ENCODE measurements at places on chromosomes 6 and 20. TPM values are rescaled to one million over a fixed set of nuclear protein-coding genes. Genes with fewer than 3 reads are reported as not detected.

- no peak overlapping the region for H3K27ac ChIP-seq
- no peak overlapping the region for H3K4me3 ChIP-seq
- no peaks in the 10 kb centered on the region for H3K36me3 ChIP-seq
- peaks cover 4% of the 10 kb centered on the region for H3K4me1 ChIP-seq
Observed at GRCh38 chr6:81820980-81821379, 68.5 kb upstream of the TENT5A start.

Gene RWDD2A
- 3.9 TPM for total RNA-seq

Gene MEP1A
- not detected for total RNA-seq

Gene CD109
- total RNA-seq = 5.0 TPM

GRCh38 chr6:48183178-48183577 lies 72.2 kb upstream of the PTCHD4 start:
- no peak overlapping the region for H3K27ac ChIP-seq
- no peaks in the 10 kb centered on the region for H3K27me3 ChIP-seq
- no peak overlapping the region for H3K4me3 ChIP-seq
- no peak for DNase-seq

DNA sequence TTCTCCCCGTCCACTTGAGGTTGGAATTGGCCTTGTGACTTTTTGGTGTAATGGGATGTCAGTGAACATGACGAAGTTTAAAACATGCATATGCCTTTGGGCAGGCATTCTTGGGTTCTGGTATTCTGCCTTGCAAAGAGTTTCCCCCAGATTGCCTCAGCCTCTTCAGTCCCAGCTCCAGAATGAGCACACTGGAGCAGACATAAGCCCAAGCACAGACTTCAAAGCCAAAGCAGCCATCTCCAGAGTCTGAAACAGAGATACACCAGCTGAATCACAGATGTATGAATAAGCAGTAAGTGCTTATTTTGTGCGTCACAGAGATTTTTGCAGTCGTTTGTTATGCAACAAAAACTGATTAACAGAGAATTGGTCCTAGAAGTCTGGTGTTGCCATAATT lies 546.0 kb downstream of the FRK start:
- H3K36me3 ChIP-seq = no peaks in the 10 kb centered on the region
- DNase-seq = peak; percentile 57
- no peak overlapping the region for H3K27ac ChIP-seq
- no peaks in the 10 kb centered on the region for H3K27me3 ChIP-seq
- no peaks in the 10 kb centered on the region for H3K4me1 ChIP-seq

DNA sequence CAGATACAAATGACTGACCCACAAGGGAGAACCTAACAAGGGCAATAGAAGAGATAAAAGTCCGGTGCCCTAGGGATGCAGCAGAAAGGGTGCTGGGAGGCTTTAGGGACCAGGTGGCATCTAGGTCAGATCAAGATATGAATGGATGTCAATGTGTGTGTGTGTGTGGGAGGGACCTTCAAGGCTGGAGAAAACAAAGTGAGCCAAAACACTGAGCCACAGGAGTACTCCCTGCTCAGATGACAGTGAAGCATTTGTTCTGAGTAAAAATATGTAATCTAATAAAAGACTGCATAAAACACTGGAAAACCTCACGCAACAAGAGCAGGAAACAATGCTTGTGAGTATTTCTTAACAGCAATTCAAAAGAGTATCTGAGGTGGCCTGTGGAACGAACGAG lies 28.2 kb downstream of the ZNF337 start:
- H3K36me3 ChIP-seq = peaks cover 5% of the 10 kb centered on the region
- no peaks in the 10 kb centered on the region for H3K27me3 ChIP-seq
- H3K27ac ChIP-seq = no peak overlapping the region
- H3K4me1 ChIP-seq = peaks cover 2% of the 10 kb centered on the region
- no peak for DNase-seq

DNA sequence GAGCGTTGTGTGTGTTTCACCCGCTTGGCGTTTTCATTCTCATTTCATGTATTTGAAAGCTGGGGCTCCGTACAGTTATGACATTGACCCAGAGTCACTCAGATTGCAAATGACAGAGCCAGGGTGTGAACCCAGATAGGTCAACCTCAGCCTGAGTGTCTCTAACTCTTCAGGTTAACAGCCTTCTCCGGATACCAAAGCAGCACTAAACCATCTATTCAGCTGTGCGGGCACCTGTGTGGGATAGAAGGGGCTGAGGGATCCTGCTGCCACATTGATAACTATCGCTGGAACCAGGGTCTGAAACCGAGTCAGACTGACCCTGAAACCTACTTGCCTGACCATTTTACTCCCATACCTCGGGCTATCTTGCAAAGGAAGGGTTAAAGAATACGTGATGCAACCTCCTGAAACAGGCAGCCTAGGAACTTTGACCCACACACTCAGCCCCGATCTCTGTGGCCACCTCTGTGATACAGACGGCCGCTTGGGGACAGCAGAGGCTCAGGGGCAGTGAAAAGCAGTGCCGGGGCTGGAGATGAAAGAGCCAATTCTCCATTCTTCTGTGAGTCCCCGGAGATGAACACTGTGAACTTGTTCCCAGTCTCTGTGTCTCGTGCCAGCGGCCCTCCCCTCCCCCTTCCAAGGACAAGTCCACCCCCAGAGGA lies 233.5 kb upstream of the QKI start:
- DNase-seq = no peak
- no peaks in the 10 kb centered on the region for H3K4me1 ChIP-seq
- H3K36me3 ChIP-seq = no peaks in the 10 kb centered on the region
- H3K4me3 ChIP-seq = no peak overlapping the region
- no peak overlapping the region for H3K27ac ChIP-seq

- no peaks in the 10 kb centered on the region for H3K36me3 ChIP-seq
- peak overlapping the region; percentile 87 for H3K27ac ChIP-seq
- H3K4me1 ChIP-seq = peaks cover 8% of the 10 kb centered on the region
- H3K4me3 ChIP-seq = peak overlapping the region; percentile 78
- peak; percentile 54 for DNase-seq
Observed at GRCh38 chr20:33992145-33992922, 1.4 kb upstream of the RALY start.

DNA sequence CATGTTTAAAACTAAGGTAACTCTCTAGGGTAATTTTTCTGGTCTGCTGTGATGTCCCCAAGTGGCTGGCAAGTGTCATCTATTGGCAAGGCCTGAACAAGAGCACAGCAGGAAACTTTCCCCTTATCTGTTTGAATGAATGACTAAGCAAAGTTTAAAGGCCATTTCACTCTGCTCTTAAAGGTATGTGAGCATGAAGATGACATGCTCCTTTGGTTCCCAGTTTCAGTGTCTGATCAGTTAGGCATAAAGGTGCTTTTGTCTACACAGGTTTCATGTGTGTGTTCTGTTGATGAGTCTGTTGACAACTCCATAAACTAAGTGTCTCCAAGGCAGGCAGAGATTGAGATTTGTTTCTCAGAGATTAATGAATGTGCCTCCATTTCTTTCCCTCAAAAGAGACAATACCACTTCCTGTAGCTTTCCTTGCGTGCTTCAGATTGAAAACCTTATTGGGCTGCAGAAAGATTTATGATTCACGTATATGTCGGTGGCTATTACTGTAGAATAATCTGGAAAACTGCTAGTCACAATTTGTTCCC lies 83.9 kb downstream of the MAP3K7 start:
- H3K36me3 ChIP-seq = no peaks in the 10 kb centered on the region
- H3K4me3 ChIP-seq = no peak overlapping the region
- no peaks in the 10 kb centered on the region for H3K27me3 ChIP-seq
- no peaks in the 10 kb centered on the region for H3K4me1 ChIP-seq
- no peak overlapping the region for H3K27ac ChIP-seq
- DNase-seq = peak; percentile 4

DNA sequence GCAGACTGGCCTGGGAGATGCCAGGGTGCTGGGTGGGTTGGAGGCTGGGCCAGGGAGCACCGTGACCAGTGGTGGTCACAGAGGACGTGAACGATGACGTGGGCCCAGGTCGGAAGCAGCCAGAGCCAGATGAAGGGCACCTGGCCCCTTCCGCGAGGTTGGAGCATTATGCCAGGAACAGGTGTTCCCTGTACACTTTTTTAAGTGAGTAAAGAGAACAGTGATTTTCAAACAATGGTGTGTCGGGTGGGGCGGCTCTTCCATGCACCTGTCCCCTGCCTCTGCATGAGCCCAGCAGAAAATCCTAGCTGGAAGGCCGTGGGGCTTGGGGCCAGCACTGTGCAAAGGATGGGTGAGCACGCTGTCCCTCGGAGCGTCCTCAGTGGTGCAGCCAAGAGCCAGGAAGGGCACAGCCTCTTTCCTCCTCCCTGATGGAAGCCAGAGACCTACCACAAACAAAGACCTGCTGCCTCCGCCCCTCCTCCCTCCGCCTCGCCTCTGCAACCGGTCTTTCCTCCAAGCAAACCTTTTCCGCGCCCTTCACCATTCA lies 350.5 kb downstream of the ZFAND3 start:
- H3K27ac ChIP-seq = no peak overlapping the region
- H3K36me3 ChIP-seq = no peaks in the 10 kb centered on the region
- no peaks in the 10 kb centered on the region for H3K27me3 ChIP-seq
- no peaks in the 10 kb centered on the region for H3K4me1 ChIP-seq
- DNase-seq = no peak

Gene FLOT1
- 96.2 TPM for total RNA-seq

- no peak overlapping the region for H3K4me3 ChIP-seq
- H3K4me1 ChIP-seq = peaks cover 4% of the 10 kb centered on the region
- H3K36me3 ChIP-seq = no peaks in the 10 kb centered on the region
- no peak overlapping the region for H3K27ac ChIP-seq
- no peaks in the 10 kb centered on the region for H3K27me3 ChIP-seq
Observed at GRCh38 chr6:138560130-138560860, 61.0 kb upstream of the NHSL1 start.

DNA sequence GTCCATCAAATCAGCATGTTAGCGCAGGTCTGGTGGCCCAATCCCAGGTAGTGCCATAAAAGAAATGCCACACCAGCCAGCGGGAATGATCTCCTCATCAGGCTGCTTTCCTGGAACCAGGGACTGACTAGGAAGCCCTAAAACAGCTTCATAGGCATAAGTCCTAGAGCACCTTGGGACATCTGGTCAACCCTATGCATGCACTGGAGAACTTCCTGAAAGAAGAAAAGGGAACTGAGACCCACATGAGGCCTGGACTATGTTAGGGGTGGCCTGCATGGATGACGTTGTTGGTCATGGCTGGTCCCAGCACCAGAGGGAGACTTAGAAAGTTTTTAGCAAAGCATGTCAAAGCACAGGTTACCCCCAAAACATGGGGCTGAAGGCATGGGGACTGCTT lies 7.6 kb upstream of the KCNK16 start:
- no peaks in the 10 kb centered on the region for H3K36me3 ChIP-seq
- H3K4me3 ChIP-seq = no peak overlapping the region
- H3K4me1 ChIP-seq = no peaks in the 10 kb centered on the region
- no peaks in the 10 kb centered on the region for H3K27me3 ChIP-seq
- H3K27ac ChIP-seq = no peak overlapping the region

DNA sequence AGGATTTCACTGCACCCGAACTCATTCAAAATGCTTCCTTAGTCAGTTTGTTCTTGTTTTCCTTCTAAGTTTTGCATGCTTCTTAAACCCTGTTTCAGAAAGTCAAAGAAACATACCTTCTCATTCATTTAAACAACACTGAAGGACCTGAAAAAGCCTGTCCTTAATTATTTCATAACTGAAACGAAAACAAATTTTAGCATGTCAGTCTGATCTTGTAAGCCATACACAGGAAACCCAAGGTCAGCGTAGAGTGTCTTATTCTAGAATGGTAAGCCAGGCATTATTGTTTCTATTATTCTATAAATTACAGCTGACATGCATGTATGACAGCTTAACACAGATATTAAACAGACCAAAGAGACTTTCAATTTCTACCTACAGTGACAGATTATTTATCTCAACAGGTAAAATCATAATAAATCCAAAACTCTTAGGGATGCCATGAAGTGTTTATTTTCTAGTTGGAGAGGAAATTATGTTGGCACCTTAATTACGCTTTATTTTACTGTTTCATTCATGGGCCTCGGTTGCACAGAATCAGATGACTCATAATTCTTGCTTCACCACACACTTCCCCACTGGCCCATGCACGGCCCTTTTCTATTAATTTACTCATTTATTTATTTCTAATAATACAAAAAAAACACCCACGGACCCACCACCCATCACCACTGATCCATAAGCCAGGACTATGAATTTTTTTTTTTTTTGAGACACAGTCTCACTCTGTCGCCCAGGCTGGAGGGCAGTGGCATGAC lies 39.3 kb upstream of the DUSP22 start:
- H3K4me1 ChIP-seq = no peaks in the 10 kb centered on the region
- H3K36me3 ChIP-seq = no peaks in the 10 kb centered on the region
- H3K27me3 ChIP-seq = peaks cover 2% of the 10 kb centered on the region
- no peak overlapping the region for H3K4me3 ChIP-seq
- no peak overlapping the region for H3K27ac ChIP-seq

DNA sequence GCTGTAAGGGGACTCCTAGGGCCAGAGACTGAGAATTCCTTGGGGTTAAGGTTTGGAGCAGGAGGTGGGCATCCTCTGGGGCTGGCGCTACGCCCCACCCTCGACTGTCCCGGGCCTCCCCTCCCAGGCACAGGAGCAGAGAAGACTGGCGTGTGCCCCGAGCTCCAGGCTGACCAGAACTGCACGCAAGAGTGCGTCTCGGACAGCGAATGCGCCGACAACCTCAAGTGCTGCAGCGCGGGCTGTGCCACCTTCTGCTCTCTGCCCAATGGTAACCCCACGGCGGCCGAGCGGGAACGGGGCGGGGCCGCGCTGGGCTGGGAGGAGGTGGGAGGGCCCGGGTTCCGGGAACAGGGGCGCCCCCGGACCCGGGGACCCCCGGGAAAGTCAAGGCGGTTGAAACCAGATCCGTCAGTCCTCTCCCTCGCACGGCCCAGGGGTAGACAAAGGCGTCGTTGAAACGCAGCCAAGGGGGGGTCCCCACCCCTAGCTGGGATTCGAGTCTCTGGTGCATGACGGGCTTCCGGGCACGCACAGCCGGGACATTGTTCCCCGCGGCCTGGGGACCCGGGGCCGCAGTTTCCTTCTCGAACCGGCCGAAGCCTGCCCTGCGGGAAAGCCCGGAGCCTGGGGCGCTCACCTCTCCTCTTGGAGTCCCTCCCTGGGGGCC lies 844 bp downstream of the WFDC2 start:
- H3K36me3 ChIP-seq = no peaks in the 10 kb centered on the region
- H3K4me3 ChIP-seq = peak overlapping the region; percentile 7
- no peak for DNase-seq
- no peaks in the 10 kb centered on the region for H3K4me1 ChIP-seq
- H3K27me3 ChIP-seq = peaks cover 43% of the 10 kb centered on the region
- no peak overlapping the region for H3K27ac ChIP-seq

All from IMR-90 (cell line).